ENCODE measurements at places on chromosomes 7 and 10.

GRCh38 chr7:91293136-91293535, 28.9 kb downstream of the FZD1 start:
- DNase-seq = no peak

- DNase-seq = no peak
These were observed 5.8 kb downstream of the MINDY4 start for GRCh38 chr7:30776971-30777370.

GRCh38 chr7:111763221-111763801, 201.0 kb upstream of the IMMP2L start:
- no peak for DNase-seq

GRCh38 chr7:108015740-108016139, 12.8 kb upstream of the LAMB1 start:
- DNase-seq = no peak

DNA sequence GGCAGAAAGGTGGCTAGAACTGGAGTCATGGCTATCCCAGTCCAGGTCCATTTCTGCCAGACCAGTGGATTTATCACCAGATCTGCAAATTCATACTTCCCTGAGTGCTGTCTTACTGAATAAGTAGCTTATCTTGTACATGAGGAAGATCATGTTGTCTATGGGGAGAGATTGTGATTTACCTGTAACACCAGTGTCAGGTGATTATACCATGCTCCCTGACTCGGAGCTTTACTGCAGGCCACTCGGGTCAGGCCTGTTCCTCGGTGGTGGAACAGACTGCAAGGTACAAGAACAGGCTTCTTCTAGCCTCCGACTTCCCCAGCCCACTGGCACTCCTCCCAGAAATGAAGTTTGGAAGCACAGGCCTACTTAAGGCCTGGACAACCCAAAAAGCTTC, 42.6 kb upstream of the DLG5 start:
- no peak for DNase-seq

DNA sequence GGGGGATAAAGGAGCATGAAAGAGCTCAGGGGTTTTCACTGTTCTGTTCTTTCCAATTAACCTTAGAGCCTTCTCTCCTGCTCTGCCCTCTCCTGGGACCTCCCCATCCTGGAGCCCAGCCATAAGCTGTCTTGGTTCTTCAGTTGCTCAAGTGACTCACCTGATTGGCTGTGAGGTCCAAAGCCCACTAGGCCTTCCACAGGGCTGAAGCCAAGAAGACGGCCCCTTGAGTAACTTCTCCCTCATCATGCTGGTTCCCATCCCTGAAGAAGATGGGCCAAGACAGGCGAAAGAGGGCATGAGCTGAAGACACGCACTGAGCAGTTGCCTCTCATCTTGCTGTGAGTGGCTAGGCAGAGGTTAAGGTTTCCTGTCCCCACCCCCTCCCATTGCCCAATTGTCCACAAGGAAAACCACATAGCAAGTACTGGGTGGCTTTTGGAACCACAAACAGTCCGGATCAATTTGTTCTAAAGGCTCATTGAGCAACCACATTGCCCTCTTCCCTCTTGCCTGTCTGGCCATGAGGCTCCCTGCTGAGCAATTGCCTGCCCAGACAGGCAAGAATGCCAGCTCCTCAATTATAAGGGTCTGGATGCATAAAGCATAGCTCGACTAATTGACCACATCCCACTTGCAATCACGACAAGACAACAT, 43.9 kb upstream of the GPAM start:
- no peak for DNase-seq

DNA sequence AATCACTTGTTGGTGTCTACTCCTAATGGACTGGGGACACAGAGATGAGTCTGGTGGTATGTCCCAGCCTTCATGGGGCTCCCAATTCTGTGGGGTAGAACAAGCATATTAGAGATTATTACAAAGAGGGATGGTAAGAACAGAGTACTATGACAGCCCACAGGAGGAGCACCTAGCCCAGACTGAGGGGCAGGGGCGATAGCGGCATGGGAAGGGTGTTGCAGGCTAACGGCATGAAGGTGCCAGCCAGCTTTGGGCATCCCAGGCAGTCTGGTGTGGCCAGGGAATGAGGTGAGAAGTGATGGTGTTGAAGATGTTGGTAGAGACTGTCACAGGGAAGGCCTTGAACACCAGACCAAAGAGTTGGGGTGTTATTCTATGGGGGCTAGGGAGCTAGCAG, 280.0 kb downstream of the RPS24 start:
- peak; percentile 1 for DNase-seq

Measured in central memory CD8-positive, alpha-beta T cell (primary cell).